Activated naive CD4-positive, alpha-beta T cell treated with anti-CD3 and anti-CD28 coated beads for 36 hours (primary cell): ENCODE measurements at places on chromosomes 13 and 19. TPM values are rescaled to one million over a fixed set of nuclear protein-coding genes. Genes with fewer than 3 reads are reported as not detected.

Gene PRPF31
- 71.8 TPM for total RNA-seq

Gene LAIR1
- 5.2 TPM for total RNA-seq

- DNase-seq = no peak
Observed at GRCh38 chr19:48342841-48343540, 17.6 kb downstream of the EMP3 start.

GRCh38 chr13:24272452-24273161 is 36.8 kb upstream of the C1QTNF9 start:
- DNase-seq = peak; percentile 40

GRCh38 chr19:4987692-4988370 is 18.9 kb downstream of the KDM4B start:
- DNase-seq = no peak

GRCh38 chr13:99911965-99912566 is 59.5 kb downstream of the ZIC5 start:
- DNase-seq = peak; percentile 54

Gene LYPD5
- 1.3 TPM for total RNA-seq

- peak; percentile 43 for DNase-seq
Observed at GRCh38 chr19:14510311-14511228, 7.6 kb downstream of the DNAJB1 start.

Gene TMC4
- total RNA-seq = 0.24 TPM

GRCh38 chr19:5703819-5704818 is 14.0 kb downstream of the RPL36 start:
- no peak for DNase-seq

Gene PRTN3
- total RNA-seq = not detected

DNA sequence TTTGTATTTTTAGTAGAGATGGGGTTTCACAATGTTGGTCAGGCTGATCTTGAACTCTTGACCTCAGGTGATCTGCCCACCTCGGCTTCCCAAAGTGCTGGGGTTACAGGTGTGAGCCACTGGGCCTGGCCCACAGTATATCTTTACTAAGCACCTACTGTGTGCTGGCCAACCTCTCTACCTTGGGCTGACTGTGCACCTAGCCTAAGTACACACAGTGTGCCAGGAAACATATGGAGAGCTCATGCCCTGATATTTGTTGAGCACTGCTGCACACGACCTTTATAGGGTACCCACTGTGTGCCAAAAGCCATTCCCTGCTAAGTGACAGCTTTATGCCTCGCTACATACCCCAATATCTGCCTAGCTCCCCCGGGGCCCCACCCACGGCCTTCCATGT is 6.3 kb upstream of the ARHGAP45 start:
- DNase-seq = no peak

- DNase-seq = no peak
Observed at GRCh38 chr13:64087624-64088023, 2672.0 kb upstream of the PCDH20 start.

DNA sequence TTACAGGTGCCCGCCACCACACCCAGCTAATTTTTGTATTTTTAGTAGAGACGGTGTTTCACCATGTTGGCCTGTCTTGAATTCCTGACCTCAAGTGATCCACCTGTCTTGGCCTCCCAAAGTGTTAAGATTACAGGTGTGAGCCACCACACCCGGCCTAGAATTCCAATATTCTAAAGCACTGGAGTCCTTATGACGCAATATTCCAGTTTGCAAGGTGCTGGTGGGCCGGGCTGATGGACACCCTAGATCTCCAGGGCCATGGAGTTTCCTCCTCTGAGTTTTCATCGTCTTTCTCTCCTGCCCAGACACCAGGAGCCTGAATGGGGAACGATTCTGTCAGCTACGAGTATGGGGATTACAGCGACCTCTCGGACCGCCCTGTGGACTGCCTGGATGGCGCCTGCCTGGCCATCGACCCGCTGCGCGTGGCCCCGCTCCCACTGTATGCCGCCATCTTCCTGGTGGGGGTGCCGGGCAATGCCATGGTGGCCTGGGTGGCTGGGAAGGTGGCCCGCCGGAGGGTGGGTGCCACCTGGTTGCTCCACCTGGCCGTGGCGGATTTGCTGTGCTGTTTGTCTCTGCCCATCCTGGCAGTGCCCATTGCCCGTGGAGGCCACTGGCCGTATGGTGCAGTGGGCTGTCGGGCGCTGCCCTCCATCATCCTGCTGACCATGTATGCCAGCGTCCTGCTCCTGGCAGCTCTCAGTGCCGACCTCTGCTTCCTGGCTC is 8.5 kb upstream of the DHX34 start:
- no peak for DNase-seq

DNA sequence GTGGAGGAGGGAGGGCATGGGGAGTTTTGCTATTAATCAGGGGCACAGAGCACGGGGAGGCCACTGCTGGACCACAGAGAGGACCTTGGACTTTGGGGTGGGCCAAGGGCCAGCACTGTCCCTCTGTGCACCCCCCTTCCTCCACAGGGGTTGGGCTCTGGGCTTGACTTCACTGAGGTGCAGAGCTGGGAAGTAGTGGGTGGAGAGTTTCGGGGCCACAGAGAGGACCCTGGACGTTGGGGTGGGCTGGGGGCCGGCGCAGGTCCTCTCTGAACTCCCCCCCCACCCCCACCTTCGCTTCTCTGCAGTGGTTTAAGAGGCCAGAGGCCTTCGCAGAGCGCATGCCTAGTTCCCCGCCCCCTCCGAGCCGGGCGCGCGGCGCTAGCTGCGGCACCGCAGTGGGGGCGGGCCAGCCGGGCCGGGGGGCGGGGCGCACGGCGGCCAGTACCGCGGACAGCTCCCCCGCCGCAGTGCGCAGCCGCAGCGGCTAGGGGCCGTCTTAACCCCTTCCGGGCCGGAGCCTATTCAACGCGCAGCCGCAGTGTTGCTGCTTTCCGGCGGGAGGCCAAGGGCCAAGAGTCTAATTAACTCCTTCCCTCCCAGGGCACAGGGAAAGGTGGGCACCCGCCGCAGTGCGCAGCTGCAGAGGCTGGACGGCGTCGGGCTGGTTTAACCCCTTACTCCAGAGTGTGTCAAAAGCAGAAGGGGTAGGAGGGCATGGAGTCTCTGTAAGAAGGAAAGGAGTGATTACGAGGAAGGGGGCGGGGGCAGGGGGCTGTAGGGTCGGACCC is 3.7 kb downstream of the KCNC3 start:
- peak; percentile 69 for DNase-seq

Gene PARP4
- total RNA-seq = 10.9 TPM

Gene C19orf73
- total RNA-seq = 1.5 TPM

DNA sequence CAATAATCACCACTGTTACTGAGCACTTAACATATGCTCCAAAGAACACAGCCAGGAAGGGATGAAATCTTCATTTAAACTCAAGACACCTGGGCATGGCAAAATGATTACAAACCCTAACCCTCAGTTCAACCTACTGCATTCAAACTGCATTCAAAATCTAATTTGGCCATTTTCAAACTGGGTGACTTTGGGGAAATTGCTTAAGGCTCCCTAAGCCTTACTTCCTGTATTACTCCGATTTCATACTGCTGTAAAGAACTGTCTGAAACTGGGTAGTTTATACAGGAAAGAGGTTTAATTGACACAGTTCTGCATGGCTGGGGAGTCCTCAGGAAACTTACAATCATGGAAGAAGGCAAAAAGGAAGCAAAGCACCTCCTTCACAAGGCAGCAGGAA is 50.4 kb downstream of the CBY2 start:
- DNase-seq = no peak
